Hepatic stellate cell (primary cell): ENCODE measurements at places on chromosomes 1 and 21.

DNA sequence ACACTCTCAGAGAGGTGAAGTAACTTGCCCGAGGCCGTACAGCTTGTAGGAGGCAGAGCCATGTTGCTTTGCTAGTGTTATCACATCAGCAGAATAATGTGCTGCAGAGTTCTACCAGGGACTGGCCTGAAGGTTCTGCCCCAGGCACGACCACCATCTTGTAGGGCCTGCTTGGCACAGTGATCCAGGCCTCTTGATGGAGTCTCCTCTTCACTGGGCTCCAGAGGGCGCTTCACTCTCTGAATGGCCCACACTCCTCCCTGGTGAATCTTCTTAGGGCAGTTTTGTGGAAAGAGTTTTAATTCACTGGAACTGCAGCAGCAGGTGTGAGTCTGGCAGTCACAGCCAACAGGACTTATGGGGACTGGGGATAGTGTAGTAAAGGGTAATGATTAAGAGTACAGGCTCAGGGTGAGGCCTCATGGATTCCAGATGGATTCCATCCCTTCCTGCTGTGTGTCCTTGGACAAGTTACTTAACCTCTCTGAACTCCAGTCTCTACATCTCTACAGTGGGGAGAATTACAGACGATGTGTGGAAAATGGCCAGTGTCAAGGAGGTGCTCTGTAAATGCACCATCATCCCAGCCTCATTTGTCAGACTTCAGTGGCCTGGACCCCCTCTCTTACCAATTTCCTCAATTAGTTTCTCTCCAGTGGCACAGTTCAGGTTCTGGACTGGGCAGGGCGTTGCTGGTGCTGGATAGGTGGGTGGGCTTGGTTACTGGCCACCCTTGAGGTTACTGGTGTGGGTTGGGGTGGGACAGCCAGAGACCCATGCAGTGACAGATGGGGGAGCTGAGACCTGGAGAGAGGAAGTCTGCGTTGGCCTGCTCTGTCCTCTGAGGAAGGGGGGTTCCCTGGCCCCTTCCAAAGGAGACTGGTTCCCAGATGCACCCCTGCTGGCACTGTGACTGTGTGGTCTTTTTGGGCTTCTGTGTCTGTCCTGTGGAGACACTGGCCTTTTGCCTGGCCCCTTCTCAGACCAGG, 45.9 kb upstream of the CSF3R start:
- DNase-seq, result no peak

DNA sequence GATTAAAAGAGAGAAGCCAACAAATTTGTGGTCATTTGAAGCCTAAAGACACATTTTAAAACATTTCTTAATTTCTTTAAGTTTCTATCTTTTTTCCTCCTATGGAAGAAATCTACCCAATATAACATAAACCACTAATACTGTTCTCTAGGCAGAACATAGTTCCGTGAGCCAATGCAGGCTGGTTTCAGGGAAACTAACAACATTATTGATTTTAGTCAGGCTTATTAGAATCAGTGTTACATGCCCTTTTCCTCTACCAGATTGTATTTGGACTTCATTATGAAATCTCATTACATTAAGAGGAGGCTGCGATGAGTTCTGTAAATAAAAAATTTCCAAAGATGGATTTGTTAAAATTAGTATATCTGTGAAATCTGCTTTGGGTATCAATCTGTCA, 249.9 kb downstream of the PTBP2 start:
- no peak for DNase-seq

DNA sequence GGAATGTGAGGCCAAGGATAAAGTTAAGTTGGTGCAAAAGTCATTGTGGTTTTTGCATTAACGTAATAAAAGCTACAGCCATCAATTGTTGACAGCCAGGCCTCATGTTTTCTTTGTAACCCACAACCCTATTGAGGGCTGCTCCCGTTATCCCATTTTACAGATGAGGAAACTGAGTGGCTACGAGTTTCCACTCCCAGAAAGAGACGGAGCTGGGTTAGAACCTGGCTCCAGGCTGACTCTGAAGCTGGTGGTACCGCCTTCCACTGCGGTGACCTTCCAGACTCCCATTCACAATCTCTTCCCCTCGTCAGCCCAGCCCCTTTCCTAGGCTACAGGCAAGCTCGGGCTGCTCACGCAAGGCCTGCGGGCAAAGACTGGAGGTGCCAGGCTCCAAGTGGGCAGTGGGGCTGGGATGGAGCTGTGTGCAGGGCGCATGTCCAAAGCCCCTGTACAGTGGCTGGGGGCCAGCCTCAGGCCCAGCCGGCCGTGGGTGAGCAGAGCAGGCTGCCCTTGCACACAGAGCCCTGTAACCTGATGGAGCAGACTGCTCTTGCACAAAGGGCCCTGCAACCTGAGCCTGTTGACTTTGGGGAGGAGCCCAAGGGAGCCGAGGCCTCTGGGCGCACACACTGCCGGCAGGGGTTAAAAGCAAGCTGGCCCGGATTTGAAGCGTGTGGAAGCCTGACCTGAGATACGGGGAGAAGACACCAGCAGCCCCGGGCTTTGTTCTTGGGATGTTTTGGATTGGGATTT, 97.4 kb upstream of the TMPRSS2 start:
- no peak for DNase-seq

GRCh38 chr21:36910581-36911307, 55.7 kb downstream of the HLCS start:
- no peak for DNase-seq

GRCh38 chr1:235628316-235629005, 21.1 kb downstream of the GNG4 start:
- no peak for DNase-seq
